ENCODE measurements at places on chromosomes 3 and 15.
A peak's percentile ranks its signal among the peaks of the same experiment; 100 is the strongest.

DNA sequence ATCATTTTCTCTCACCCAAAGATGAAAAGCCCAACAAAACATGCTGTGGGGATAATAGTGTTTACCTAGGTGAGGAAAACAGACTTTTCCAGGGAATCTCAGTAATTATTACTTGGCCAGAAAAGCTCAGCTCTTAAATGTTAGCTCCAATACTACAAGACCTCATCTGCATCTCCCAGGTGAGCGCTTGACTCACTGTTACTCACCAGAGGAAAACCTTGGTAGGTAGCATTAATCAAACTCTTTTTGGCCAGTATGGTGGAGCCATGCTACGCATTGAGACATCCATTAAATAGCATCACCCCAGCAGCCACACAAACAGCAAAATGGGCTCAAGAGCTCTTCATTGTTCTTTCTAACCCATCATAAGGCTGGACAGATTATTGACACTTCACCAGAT, 99.0 kb downstream of the TIGIT start:
- DNase-seq, result no peak

- no peak for DNase-seq
Measured at GRCh38 chr3:137105277-137105977, 147.6 kb downstream of the IL20RB start.

DNA sequence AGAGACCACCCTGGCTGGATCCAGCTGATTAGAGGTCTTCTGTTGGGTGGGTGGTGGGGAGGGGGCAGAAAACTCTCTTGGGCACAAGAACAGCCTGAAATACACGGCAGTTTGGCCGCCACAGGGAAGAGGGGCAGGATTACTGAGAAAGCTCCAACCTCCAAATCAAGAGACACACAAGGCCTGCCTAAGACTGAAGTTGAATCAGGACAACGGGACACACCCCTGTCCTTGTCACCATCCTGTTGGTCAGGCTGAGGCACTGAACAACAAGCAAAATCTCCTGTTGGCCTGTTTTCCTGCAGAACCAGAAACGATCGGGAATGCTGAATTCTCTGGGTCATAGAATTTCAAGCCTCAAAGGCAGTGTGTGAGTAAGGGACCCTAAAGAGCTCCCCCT, 247.8 kb downstream of the FAM43A start:
- no peak for DNase-seq

- peak; percentile 67 for DNase-seq
Measured at GRCh38 chr15:89665449-89666181, 10.3 kb upstream of the KIF7 start.

Measured in ovary (tissue), 10 donors.